ENCODE measurements at places on chromosomes 4 and X. TPM values are rescaled to one million over a fixed set of nuclear protein-coding genes. Genes with fewer than 3 reads are reported as not detected.

Gene VSIG4
- not detected for total RNA-seq

Gene MAGEC3
- not detected for total RNA-seq

Gene CABS1
- not detected for total RNA-seq

Gene SPON2
- total RNA-seq: 2.5 TPM

Gene GRSF1
- 121 TPM for total RNA-seq

Gene ARHGAP6
- 31.1 TPM for total RNA-seq

Gene NUDT10
- 2.2 TPM for total RNA-seq

Gene SPANXA1
- total RNA-seq: not detected

Gene JAKMIP1
- total RNA-seq: not detected

Gene VGLL1
- not detected for total RNA-seq

Gene JCHAIN
- total RNA-seq: not detected

Gene PRDM5
- total RNA-seq: 40.5 TPM

Gene ASB12
- not detected for total RNA-seq

Gene ITGB1BP2
- total RNA-seq: 5.0 TPM

Gene TLR7
- not detected for total RNA-seq

Gene MTTP
- 0.20 TPM for total RNA-seq
